ENCODE measurements at places on chromosomes 5 and 9. TPM values are rescaled to one million over a fixed set of nuclear protein-coding genes. Genes with fewer than 3 reads are reported as not detected.
A peak's percentile ranks its signal among the peaks of the same experiment; 100 is the strongest.

DNA sequence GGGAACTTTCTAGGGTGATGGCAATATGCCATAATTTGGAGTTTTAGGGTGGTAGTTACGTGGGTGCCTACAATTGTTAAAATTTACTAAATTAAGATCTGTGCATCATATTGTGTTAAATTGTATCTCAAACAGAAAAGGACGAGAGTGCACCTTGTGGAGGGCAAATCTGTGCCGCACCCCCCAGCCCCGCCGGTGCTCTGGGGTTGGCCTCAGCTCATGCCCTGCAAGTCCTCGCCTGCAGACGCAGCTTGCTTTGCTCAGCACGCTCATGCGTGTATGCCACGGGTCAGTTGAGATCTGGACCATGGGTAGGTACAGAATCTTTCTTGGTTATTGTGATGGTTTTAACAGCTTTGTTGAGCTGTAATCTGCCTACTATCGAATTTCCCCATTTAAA is 33.7 kb upstream of the FCN1 start:
- DNase-seq: peak; percentile 42
- H3K4me3 ChIP-seq: no peak overlapping the region
- no peak overlapping the region for H3K27ac ChIP-seq
- no peaks in the 10 kb centered on the region for H3K4me1 ChIP-seq
- no peaks in the 10 kb centered on the region for H3K36me3 ChIP-seq

DNA sequence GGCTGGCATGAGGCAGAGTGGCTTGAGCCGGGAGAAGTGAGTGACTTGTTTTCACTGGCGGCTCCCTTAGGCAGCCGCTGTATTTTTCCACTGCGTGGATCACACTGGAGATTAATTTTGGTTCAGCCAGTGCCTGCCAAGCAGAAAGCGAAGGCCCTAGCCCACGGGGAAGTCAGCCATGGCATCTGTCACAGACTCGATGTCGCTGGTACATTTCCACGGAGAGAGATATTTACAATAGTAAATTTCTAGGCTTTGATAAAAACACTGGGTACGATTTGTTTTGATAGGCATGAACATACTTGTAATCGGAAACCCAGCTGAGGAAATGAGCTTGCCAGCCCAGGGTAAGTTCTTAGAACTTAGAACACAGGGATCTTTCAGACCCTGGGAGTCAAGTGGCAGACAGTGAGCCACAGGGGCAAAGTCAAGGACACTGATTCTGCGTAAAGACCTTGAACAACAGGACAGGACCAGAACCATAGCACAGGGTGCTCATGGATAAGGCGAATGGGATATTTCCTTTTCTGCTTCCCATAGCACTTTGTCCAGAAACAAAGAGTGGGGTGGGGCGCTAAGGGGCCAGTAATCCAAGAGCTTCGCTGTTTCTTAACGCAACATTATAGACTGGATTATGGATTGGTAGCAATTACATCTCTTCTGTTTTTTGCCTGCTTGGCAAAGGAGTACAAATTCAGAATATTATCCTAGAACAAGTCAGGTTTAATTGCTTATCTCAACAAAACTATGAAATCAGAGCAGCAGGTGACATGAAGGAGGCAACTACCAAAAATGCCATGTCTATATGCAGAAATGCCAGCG is 4.5 kb downstream of the DUSP1 start:
- H3K4me1 ChIP-seq: peaks cover 7% of the 10 kb centered on the region
- no peaks in the 10 kb centered on the region for H3K27me3 ChIP-seq
- H3K36me3 ChIP-seq: peaks cover 39% of the 10 kb centered on the region

- no peak overlapping the region for H3K4me3 ChIP-seq
- H3K36me3 ChIP-seq: no peaks in the 10 kb centered on the region
- H3K27me3 ChIP-seq: no peaks in the 10 kb centered on the region
- DNase-seq: no peak
These were observed 32.3 kb upstream of the ZNF462 start for GRCh38 chr9:106830527-106831150.

DNA sequence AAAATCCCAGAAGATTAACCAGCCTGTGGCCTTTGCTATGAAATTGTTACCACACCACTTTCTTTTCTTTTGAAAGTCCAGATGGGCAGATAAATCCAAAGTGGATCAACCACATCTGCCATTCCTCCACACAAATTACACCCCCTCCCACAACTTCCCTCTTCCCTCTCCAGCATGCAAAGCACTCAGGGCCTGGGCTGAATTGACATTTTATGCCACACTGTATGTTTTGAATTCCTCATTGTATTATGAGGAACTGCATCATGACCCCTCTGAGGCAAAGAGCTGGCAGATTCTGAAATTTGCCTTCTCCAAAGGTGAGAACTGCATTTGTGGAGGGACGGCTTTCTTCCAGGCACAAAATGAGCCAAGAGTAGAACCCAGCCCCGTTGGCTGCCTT is 589.2 kb upstream of the KLF4 start:
- no peak overlapping the region for H3K4me3 ChIP-seq
- H3K27me3 ChIP-seq: no peaks in the 10 kb centered on the region
- no peaks in the 10 kb centered on the region for H3K4me1 ChIP-seq
- H3K27ac ChIP-seq: no peak overlapping the region
- no peak for DNase-seq

DNA sequence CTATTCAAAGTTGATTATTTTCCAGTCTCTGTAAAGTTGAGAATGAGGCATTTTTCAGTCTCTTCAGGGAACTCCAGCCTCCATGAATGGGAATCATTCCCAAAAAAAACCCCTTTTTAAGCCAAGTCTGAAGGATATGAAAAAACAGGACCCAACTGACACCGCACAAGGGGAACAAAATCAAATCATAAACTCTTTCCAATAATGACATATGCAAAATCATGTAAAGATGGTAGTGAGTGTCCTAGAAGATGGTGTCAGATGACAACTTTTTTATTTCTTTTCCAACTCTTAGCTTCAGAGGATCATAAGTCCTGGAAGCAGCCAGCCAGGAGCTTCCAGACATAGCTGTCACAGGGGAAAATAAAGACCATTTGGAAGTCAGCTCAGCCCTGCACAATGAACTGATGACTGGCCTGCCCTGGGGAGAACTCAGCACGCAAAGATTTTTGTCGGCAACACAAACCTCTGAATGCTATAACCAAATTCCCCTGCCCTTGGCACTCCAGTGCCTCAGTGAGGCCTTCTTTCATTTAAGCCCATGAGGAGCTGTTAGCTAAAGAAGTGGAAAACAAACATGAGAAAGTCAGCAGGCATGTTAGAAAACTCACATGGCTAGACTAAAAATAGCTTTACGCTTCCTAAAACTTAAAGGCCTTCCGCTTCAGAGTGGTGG is 85.4 kb downstream of the SLC1A3 start:
- H3K27ac ChIP-seq: peak overlapping the region; percentile 61
- H3K4me1 ChIP-seq: no peaks in the 10 kb centered on the region
- no peak for DNase-seq
- no peaks in the 10 kb centered on the region for H3K27me3 ChIP-seq

DNA sequence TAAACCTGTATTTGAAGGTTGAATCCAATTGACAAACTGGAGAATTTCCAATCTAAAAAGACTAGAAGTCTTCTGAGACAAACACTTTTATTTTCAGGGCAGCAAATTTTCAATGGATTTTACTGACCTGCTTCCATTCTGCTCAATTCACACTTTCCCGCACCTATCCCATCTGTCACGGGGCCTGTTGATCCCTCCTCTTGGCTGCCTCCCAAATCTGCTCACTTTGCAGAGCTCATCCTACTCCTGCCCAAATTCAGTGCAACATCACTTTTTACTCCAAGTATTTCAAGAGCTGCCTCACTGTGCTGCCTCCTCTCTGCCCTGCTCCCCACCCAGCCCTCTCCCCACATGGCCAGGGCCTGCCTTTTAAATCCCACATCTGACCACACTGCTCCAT is 35.1 kb downstream of the GOLM1 start:
- H3K27me3 ChIP-seq: no peaks in the 10 kb centered on the region
- no peak overlapping the region for H3K27ac ChIP-seq
- no peak for DNase-seq
- no peaks in the 10 kb centered on the region for H3K36me3 ChIP-seq

GRCh38 chr5:150178262-150178661 is 11.6 kb upstream of the SLC6A7 start:
- H3K27ac ChIP-seq: peak overlapping the region; percentile 96
- no peaks in the 10 kb centered on the region for H3K36me3 ChIP-seq
- DNase-seq: no peak
- H3K4me1 ChIP-seq: peaks cover 48% of the 10 kb centered on the region
- no peaks in the 10 kb centered on the region for H3K27me3 ChIP-seq

TAF11L10 gene
- not detected for total RNA-seq

GRCh38 chr5:119420169-119420568 is 32.1 kb upstream of the HSD17B4 start:
- no peaks in the 10 kb centered on the region for H3K36me3 ChIP-seq
- H3K4me1 ChIP-seq: no peaks in the 10 kb centered on the region
- DNase-seq: no peak
- no peak overlapping the region for H3K27ac ChIP-seq

DNA sequence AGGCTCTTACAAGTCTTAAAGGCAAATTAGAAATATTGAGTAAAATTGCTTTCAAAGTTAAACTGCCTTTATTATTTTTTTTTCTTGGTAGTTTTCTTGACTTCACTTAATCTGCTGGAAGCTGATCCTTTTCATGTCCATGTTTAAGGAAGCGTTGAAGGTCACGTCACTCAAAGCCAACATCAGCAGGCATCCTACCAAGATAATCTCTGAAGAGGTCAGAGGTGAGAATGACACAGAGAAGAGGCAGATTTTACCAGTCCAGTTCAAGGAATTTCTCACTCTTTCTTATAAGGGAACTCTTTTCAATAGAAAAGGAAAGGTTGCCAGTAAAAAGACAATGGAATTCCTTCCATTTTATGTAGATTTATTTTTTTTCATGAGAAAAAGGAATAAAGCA is 259.8 kb downstream of the ANXA1 start:
- no peaks in the 10 kb centered on the region for H3K27me3 ChIP-seq
- no peak overlapping the region for H3K4me3 ChIP-seq
- H3K36me3 ChIP-seq: no peaks in the 10 kb centered on the region
- H3K27ac ChIP-seq: no peak overlapping the region
- DNase-seq: no peak

- peaks cover 6% of the 10 kb centered on the region for H3K4me1 ChIP-seq
- no peak overlapping the region for H3K27ac ChIP-seq
- peaks cover 9% of the 10 kb centered on the region for H3K27me3 ChIP-seq
- no peak for DNase-seq
- no peak overlapping the region for H3K4me3 ChIP-seq
These were observed 3.0 kb downstream of the N4BP3 start for GRCh38 chr5:178116143-178116885.
